Bronchial epithelial cell (primary cell): ENCODE measurements at places on chromosomes 4 and X.

DNA sequence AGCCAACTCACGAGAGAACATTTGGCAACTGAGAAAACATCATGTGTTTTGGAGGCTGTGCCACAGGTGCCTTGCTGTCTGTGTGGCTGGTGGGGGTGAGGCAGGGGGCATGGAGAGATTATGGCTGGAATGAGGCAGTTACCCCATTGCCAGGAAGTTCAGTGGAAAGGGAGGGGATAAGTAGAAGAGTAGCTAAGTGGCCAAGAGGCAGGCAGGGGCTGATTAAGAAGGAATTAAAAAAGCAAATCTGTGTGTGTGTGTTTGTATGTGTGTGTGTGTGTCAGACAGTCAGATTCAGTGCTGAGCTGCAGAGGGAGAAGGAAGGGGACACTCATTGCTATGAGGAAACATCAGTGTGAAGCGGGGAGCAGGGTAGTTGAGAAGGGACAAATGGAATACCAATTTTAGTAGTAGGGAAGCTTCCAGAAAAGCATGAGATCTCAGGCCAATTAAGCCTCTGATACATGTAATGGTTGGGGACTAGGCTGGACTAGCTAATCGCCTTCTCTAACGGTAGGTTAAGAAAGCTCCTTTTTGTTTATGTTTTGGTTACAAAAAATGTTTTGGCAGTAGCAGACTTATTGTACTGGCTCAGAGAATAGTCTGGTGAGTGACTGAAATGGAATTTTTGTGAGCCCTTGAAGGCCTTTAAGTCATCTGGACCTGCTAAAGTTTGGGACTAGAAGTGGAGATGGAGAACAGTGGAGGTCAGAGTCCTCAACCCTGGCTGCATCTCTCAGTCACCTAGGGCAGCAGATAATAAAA, 18.5 kb downstream of the TMEM164 start:
- no peak for DNase-seq

GRCh38 chrX:17967888-17968287, 106.8 kb upstream of the RAI2 start:
- peak; percentile 21 for DNase-seq

DNA sequence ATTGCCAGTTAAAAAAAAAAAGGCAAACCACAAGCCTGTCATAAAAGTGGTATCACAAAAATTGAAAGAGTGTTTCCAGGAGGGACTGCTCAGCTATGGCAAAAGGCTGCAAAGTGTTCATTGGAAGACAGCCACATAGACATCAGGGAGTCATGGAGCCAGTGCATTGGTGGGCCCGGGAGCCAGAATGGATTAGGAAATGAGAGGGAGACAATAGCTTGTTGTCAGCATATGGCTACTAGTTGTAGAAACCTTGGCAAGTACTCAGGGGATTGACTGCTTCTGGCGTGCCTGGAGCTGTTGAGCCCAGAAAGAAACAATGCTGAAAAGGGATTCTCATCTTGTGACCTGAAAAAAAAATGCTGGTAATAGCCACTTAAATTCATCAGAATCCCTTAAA, 5.0 kb downstream of the GAR1 start:
- no peak for DNase-seq

GRCh38 chrX:22969411-22969810, 30.3 kb upstream of the DDX53 start:
- DNase-seq = no peak

GRCh38 chr4:151991001-151991883, 230.4 kb upstream of the GATB start:
- DNase-seq = no peak

GRCh38 chr4:159481936-159482335, 379.1 kb downstream of the RAPGEF2 start:
- DNase-seq = peak; percentile 78

DNA sequence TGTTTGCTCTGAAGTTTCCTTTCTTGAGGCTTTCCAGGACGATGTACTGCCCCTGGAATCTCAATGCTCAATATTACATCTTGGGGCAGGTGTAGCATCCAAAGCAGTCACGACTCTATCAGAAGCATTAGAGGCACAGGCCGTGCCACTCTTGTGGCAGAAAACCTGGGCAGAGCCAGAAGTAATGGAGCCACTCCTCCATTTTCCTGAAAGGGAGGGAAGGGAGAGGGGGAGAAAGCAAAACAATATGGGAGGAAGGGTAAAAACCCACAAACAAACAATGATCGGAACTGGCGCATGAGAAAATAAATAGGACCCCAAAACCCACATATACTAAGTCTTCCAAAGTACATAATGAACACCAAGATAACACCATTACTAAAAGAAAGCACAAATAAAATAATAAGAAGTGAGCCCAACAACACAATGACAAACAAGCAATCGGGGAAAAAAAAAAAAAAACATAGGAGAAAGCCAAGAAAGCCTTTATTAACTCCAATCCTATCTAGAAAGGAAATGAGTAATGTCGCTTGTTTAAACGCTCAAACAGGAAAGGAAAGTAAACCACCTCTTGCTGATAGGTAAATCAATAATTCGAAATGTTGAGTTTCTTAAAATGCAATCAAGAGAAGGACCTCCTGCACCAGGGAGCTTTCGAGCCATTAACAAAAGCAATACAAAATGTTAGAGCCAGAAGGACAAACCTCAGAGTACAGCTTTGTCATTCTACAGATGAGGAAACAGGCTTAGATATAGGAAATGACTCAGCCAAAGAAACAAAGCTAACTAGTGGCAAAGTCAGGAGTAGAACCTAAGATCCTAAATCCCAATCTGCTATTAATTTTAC, 117.4 kb downstream of the ATRX start:
- peak; percentile 79 for DNase-seq

DNA sequence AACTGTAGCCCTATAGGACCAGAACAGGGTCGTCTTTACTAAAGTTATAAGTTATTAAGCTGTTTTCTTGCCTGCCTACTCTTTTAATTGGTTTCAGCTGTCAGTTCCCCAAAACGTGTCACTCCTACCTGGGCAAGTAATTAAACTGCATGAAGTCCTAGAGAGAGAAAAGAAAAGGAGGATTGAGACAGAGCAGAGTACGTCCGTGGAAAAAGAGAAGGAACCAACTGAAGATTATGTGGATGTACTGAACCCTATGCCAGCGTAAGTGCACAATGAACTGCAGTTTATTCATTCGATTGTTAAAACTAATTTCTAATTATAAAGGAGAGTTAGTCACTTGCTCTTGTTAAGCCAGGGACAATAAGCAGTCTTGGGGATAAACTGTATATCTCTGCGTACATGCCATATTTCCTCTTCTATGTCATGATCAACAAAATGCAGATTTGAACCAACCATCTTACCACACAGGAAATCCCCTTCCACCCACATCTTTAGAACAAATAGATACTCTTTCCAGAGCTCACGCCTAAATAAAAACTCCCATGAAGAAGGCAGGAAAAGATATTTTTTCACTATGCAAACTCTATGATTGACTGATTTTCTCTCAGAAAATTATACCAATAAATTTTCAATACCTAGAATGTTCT, 22.8 kb downstream of the STAP1 start:
- DNase-seq = no peak
